Left renal pelvis (tissue), 4 donors: ENCODE measurements at places on chromosomes 4 and X. TPM values are rescaled to one million over a fixed set of nuclear protein-coding genes. Genes with fewer than 3 reads are reported as not detected.

The UBE2A gene
- polyA plus RNA-seq, result 87.1 TPM

The PRKG2 gene
- 0.89 TPM for polyA plus RNA-seq

The RNF175 gene
- polyA plus RNA-seq, result 4.2 TPM

The GLRA3 gene
- polyA plus RNA-seq, result 0.11 TPM

The F9 gene
- not detected for polyA plus RNA-seq

The TREX2 gene
- 0.37 TPM for polyA plus RNA-seq

The TMEM154 gene
- 1.6 TPM for polyA plus RNA-seq

The BANK1 gene
- polyA plus RNA-seq, result 3.4 TPM

DNA sequence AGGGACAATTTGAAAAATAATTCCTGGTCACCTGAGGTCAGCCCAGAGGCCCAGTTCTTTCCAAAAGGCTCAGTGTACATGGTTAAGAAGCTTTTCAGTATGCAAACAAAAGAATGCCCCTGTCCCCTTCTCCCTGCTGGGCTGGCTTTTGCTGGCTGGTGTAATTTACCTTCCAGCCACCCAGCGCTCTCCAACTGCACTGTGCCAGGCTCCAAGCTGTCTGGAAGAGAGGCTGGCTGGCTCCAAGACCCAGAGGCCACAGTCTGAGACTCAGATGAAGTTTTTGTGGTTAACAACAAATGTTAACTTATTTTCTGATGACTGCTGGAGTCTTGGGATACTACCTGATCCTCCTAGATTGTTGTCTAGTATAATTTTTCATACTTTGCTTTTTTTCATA is 11.9 kb upstream of the KIT start:
- no peak for DNase-seq

DNA sequence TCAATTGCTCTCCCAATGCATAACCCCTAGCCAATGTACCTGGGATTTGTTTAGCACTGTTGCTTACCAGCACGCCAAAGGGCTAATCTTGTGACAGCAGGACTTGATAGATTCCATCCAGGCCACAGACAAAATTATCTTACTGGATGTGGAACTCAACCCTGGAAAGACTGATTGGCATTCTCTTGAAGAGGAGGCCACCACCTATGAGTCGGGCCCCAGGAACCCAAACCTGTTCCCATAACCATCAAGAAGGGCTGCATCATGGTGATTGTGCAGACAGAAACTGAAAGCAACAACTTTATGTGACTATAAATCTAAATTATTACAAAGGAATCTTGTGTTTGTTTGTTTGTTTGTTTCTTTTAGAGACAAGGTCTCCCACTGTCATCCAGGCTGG is 19.9 kb upstream of the TMEM255A start:
- no peak for DNase-seq

- no peak for DNase-seq
These were observed 45.4 kb downstream of the CEP135 start for GRCh38 chr4:55993994-55994663.

DNA sequence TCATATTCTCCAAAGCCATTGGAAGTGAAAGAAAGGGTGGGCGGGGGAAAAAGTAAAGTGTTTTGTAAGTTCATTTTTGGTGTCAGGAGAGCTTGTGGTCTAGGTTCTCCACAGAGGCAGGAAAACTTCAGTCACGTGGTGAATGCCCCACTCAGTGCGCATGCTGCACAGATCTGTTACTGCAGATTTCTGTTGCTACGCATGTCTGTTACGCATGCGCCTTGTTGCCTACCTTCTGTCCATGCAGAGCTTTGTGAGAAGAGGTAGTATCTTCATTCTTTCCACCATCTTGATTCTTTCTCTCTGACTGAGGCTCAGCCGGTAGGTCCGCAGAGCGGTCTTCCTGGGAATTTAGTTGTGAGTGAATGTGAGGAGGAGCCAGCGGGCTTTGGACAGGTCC is 15.1 kb upstream of the PAGE3 start:
- DNase-seq, result no peak

- DNase-seq, result no peak
These were observed 7.3 kb upstream of the SEL1L3 start for GRCh38 chr4:25870081-25870480.

DNA sequence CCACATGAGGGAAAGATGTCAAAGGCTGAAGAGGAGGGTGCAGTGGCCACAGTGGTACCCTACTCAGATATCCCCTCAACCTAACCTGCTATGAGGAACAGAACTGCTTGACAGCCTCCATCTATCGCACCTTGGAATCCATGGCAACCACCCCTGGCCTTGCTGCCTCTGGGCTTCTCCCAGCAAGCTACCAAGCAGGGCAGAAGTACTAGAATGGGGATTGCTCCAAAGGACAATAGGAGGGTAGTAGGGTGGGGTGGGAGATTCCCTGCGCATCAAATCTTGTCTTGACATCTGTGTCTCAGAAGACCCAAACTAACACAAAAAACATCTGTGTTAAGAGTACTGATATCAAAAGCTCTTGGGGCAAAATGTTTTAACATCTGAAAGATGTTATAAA is 118.2 kb downstream of the FBXW7 start:
- no peak for DNase-seq

GRCh38 chr4:165379678-165380064 is 863 bp downstream of the CPE start:
- DNase-seq, result no peak

- DNase-seq, result no peak
These were observed 12.3 kb upstream of the SCOC start for GRCh38 chr4:140361099-140361498.

- DNase-seq, result no peak
These were observed 56.0 kb downstream of the VGLL1 start for GRCh38 chrX:136588036-136588435.

GRCh38 chr4:114494246-114494803 is 104.3 kb upstream of the UGT8 start:
- no peak for DNase-seq

DNA sequence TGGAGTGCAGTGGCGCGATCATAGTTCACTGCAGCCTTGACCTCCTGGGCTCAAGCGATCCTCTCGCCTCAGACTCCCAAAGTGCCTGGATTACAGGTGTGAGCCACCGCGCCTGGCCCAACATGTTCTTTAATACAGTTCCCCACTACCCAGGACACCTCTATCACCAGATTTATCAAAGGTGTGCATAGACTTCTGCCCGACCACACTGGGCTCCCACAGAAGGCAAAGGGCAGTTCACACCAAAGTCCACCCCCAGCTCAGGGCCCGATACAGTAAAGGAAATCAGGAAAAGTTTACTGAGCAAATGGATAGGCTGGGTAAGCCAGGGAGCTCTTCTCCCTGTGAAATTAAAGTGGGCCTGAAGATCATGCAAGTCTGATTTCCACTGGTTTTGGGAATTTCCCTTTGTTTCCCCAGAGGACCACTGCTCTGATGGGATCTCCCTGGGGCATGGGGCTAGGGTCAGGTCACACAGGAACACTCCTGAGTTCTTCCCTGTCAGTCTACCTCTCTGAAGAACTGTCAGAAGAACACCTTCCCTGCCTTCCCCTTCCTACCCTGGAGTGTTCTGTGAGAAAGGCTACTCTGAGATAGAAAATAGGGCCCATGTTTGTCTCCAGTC is 17.7 kb upstream of the PIM2 start:
- no peak for DNase-seq

DNA sequence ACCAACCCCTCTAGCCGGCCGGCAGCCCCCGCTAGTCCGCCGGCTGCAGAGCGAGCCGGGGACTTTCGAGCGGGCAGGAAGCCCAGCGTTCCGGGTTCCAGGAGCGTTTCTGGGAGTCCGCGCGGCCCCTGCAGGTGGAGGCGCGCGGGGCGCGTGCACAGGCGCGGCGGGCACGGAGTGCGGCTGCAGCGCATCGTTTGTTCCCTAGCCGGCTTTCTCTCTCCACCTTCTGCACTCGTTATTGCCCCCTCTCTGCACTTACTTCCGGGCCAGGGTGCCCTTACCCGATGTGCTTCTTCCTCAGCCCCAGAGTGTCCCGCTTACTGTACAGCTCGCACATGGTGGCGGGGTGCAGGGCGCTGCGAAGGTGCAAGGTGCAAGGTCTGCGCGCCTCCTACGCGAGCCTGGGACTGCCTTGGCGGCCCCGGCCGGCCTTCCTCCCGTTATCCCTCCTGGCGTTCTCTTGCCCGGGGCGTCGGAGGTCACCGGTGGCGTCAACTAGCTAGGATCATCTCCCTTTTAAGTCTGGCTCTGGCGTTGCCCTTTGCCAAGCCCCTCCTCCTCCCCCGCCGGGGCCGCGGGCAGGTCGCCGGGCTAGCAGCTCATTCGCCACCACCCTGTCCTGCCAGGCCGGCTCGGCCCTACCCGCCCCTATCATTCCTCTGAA is at the start of gene ETNPPL:
TSS of gene ETNPPL (minus strand) at position 495 of the 667 bp plus-strand sequence. CDS start at position 340, 155 bp downstream.
- DNase-seq, result peak; percentile 41

- no peak for DNase-seq
These were observed at the start of gene ALPK1 for GRCh38 chr4:112296949-112297880. Gene ALPK1 (plus strand): TSS chr4:112297369.
